Endodermal cell (in vitro differentiated cells): ENCODE measurements at places on chromosomes 1 and 21. TPM values are rescaled to one million over a fixed set of nuclear protein-coding genes. Genes with fewer than 3 reads are reported as not detected.
A peak's percentile ranks its signal among the peaks of the same experiment; 100 is the strongest.

GRCh38 chr1:157404063-157404501, 148.2 kb downstream of the FCRL5 start:
- no peak for DNase-seq

DNA sequence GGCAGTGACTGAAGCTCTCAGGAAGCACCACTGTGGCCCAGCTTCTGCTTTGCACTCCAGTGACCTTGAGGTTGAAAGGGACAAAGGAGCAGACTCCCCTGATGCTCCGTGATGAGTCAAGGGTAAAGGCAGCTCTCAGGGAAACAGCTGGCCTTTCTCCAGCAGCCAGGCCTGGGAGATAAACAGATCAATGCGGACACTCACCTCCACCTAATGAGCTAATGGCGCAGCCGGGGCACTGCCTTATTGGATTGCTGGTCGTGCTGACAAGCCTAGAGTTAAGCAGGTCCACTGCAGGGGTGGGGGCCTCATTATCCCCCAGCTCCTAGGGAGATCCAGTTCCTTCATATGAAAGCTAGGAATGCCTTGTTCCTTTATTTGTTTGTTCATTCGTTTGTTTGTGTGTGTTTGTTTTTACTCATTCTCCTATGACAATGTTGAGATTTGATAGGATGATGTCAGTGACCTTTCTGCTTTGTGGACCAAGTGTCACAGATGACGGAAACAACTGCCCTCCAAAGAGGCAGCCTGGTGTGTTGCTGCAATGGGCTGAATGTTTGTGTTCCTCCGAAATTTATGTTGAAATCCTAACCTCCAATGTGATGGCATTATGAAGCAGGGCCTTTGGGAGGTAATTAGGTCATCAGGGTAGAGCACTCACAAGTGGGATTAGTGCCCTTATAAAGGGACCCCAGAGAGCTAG, 141.4 kb upstream of the BEND5 start:
- DNase-seq: peak; percentile 53

Gene GBP5
- total RNA-seq: not detected in 3 replicates

Gene IGSF21
- 1.7 to 3.9 TPM (median 2.7 TPM) in 3 replicates for total RNA-seq

DNA sequence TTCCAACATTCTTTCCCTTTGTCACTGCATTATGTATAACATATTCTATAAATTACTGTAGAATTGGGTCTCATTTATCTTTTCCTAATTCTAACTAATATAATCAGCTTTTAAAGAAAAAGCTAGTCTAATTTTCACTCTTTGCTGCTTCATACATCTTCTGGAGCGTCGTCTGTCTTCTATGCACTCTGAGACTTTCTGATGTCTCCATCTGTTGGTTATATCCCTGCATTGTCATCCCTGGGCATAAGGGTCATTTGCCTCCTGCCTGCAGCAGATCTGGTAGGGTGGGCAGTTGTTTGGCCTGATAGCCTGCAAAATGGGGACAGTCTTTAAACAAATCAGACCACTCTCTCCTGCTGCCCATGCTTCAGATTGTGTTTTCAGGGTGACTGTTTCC, 40.8 kb upstream of the DYNLT5 start:
- peak; percentile 47 for DNase-seq

Gene IQCC
- total RNA-seq: 3.6 to 7.1 TPM (median 6.3 TPM) in 3 replicates

DNA sequence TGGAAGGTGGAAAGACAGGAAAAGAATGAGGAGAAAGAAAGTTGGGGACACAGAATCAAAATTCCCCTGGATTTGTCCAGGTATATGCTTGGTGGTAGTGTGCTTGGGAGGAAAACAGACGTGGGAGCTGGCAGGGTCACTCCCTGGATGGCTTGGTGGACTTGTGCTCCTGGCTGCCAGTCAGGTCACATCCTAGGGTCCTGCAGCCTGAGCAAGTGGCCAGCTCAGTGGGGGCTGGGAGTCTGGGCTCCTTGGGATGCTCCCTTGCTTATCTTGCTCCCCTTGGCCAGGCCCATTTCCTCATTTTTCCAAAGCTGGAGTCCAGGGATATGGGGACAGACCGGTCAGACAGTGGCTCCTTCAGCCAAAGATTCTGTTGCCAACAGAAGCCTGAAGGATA, 144.0 kb downstream of the CNIH3 start:
- peak; percentile 13 for DNase-seq

DNA sequence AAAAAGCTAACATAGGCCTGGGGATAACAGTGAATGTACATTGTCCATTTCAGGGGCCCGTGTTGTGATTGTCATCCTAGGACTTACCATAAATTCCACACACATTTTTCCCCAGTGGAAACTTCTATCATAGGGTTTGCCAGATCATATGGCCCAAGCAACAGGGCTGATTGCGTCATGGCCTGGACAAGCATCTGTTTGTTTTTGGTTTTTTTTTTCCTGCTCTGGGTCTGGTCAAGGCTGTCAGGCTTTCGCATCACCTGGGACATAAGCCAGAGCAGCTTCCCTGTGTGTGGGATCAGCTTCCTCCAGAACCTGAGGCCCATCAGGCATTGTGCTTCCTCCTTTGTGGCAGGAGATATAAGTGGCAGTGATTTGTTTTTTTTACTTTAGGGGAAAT, 598.5 kb upstream of the USP24 start:
- DNase-seq: no peak

- DNase-seq: peak; percentile 92
Measured at GRCh38 chr1:19640363-19641316, 3.5 kb upstream of the NBL1 start.

GRCh38 chr1:44273560-44274350, 60.5 kb downstream of the DMAP1 start:
- no peak for DNase-seq

GRCh38 chr1:160163615-160164014, 12.2 kb downstream of the ATP1A4 start:
- no peak for DNase-seq

DNA sequence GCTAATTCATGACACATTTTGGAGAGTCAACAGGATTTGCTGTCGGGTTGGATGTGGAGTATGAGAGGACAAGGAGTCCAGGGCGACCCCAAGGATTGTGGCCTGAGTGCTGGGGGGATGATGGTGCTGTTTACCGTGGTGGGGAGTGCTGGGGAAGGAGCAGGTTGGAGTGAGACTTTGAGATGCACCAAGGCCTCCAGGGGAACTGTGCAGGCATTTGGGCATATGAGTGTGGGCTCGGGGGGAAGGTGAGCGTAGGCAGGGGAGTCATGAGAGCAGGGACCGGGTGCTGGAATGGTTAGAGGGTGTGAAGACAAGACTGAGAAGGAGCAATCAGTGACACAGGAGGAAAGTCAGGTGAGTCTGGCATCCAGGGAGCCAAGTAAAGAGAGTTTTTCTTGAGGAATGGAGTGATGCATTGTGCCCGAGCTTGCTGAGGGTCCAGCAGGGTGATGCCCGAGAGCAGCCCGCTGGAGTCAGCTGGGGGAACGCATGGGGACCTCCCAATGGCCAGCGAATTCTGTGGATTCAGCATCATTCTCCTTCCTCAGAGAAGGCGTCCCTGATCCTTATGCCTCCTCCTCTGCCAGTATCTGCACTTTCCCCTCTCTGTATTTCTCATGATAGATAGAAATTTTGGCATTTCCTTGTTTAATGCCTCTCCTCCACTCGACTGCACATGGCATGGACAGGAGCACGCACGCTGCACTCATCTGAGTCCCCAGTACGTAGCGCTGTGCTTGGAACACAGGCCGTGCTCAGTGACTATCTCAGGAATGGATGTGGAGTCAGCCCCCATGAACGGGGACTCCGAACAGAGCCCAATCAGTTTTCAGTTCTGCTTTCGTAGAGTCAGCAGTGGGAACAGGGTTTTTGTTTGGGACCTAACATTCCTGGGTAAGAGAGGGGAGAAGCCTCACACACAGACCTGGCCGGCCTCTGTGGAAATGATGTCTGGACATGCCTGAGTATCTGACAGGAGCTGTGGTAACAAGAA, 52.1 kb upstream of the ETV3 start:
- peak; percentile 34 for DNase-seq

DNA sequence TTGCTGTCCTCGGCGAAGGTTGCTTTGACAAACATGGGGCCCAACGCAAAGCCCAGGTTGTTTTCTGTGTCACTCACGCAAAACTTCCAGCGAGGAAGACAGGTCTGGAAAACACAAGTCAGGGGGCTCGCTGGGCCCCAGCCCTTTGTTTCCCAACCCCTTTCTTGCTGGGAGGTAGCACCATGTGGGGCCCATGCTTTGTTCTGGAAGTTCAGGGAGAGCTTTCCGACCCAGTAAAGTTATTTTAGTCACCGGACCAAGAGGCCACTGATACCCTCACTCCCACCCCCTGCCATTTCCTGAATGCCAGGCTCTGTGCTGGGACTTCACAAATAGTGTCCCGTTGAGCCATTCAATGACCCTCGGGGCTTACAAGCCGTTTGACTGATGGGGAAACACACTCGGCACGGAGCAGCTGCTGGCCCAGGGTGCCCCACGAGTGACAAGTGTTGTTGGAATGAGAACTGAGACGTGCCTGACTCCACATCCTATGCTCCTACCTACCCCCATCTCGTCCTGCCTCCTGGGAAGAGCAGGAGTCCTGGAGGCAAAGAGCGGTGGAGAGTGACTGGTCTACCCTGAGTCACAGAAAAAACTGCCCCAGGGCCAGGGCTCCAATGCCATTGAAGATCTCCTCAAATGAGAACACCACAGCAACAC, 52.0 kb downstream of the ECE1 start:
- DNase-seq: no peak

Gene ASPM
- 31.7 and 31.8 TPM in 2 replicates for total RNA-seq

GRCh38 chr1:243917177-243917862, 67.3 kb upstream of the AKT3 start:
- peak; percentile 86 for DNase-seq

DNA sequence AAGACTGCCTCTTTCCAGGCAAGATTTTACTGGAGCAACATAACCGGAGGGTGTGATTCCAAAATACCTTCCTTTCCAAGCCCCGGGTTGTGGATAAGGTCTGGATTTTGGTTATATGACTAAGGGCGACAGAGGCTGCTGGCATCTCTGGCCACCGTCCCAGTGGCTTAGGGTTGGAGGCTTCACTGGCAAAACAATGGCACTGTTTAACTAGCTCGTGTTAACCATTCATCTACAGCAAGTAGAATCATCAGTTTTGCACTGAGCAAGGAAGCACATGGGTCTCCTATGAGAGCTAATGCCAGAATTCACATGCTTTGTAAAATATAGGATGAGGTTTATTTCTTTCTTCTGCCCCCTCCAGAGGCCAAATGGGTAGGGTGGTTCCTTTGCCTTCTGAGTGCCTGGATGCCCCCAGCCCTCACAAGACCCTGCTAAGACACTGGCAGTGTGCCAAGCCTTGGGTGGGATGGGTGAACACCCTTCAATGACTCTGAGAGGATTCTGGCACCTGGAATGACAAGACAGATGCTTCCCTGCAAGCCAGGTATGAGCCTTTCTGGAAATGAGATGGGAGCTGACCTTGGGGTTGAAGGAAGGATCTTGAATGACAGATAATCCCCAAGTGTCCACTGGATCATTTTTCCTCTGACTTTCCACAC, 36.8 kb downstream of the DHCR24 start:
- DNase-seq: no peak

DNA sequence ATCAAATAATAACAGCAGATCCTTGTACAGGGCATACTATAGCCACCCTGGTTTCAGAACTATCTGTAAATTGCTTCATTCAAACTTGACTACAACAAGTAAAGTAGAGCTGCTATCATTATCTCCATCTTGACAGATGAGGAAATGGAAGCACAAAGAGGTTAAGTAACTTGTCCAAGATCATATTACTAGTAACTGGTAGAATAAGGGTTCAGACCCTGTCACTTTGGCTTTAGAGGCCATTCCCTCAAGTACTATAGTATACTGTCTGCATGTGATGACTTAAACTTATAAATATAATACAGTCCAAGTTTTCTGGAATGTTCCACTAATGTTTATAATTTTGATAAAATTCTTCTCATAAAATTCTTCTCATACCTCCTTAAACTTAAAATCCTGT, 24.8 kb downstream of the PGM1 start:
- DNase-seq: no peak

Gene PLA2G2D
- total RNA-seq: not detected in 3 replicates

DNA sequence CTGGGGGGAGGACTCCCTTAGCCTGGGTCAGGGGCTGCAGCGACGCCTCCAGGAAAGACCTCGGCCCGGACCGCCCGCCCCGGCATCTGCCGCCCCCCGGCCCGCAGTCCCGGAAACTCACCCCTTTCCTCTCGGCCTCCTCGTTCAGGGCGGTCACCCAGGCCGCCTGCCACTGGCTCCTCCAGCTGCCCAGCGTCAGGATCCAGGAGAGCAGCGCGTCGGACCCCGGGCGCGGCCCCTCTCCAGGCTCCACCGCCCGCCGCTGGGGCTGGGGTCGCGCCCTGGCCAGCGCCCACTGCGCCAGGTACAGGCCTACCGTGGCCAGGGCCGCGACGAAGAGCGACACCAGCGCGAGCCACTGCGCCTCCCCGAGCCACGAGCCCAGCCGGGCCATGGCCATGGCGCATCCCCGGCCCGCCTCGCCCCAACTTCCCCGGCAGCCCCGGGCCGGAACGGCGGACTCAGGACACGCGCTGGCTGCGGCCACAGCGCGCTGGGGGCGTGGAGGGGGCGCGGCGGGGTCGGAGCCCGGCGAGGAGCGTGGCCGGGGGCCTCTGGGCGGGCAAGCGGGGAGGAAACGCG, 478 bp downstream of the C2CD2 start:
- DNase-seq: peak; percentile 72

Gene TIE1
- 0.40 to 0.95 TPM (median 0.45 TPM) in 3 replicates for total RNA-seq

DNA sequence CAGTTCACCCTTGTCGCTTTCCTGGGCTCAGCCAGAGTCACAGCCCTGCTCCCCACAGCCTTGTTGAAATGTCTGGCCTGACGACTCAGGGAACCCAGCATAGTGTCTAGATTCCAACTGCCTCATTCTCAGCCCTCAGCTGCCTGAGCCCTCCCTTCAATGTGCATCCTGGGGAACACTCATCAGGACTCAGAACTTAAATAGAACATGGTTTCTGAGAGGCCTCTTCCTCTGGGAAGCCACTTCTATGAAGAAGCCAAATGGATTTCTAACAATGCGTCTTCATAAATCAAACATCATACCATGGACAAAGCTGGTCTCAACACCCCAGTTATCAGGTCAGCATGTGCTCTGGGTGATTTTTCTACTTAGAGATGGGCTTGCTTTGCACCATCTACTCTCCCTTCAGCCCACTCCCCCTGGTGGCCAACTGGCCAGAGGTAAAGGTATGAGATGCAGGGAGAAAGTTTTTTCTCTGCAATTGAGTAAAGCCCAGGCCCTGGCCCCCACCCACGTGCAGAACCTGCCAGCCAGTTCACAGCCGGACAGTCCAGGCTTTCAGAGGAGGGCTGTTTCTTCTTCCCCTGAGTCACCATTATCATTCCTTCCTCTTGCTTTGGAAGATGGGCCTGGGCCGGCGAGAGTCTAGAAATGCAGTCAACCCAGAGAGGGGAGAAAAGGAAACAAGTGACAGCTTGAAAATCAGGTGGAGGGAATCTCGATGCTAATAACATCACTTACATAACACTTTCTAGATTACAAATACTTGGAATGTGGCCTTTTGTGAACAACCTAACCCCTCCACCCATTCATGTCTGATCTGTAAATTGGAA, 32.1 kb downstream of the CD244 start:
- DNase-seq: peak; percentile 96

Gene NHLH1
- total RNA-seq: 0.31 TPM in 1 of 3 replicates, not detected in the others

- DNase-seq: no peak
Measured at GRCh38 chr21:42286416-42286815, 28.8 kb downstream of the TFF3 start.
